Thyroid gland (tissue), 4 donors: ENCODE measurements at places on chromosomes 7 and 10. TPM values are rescaled to one million over a fixed set of nuclear protein-coding genes. Genes with fewer than 3 reads are reported as not detected.

- DNase-seq, result no peak
These were observed 46.5 kb downstream of the DLD start for GRCh38 chr7:107937531-107937930.

GRCh38 chr10:132387764-132388210 lies 9.2 kb upstream of the PWWP2B start:
- peak; percentile 67 for DNase-seq

DNA sequence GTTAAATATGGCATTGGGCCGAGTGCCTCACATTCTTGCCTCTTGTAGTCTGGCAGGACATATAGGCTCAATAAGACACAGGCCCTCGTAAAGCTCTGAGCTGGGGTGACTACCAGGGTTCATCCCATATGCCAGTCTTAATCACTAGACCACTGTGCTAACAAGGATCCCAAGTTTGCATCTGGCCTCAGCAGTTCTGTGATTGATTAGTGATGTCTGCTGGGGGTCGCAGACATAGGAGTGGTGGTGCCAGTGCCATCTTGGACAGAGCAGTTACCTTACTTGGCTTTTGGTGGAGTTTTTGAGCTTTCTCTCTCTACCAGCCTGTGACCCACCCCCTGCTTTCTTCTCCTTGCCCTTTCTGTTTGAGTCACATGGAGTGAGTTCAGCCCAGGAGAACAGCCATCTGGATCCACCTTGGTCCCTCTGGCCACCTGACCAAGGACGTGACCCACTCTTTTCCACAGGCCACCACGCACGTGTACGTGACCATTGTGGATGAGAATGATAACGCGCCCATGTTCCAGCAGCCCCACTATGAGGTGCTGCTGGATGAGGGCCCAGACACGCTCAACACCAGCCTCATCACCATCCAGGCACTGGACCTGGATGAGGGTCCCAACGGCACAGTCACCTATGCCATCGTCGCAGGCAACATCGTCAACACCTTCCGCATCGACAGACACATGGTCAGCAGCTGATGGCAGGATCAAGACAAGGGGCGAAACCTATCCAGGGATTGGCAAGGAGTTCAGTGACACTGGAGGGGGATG lies 4.1 kb upstream of the VSIR start:
- no peak for DNase-seq

DNA sequence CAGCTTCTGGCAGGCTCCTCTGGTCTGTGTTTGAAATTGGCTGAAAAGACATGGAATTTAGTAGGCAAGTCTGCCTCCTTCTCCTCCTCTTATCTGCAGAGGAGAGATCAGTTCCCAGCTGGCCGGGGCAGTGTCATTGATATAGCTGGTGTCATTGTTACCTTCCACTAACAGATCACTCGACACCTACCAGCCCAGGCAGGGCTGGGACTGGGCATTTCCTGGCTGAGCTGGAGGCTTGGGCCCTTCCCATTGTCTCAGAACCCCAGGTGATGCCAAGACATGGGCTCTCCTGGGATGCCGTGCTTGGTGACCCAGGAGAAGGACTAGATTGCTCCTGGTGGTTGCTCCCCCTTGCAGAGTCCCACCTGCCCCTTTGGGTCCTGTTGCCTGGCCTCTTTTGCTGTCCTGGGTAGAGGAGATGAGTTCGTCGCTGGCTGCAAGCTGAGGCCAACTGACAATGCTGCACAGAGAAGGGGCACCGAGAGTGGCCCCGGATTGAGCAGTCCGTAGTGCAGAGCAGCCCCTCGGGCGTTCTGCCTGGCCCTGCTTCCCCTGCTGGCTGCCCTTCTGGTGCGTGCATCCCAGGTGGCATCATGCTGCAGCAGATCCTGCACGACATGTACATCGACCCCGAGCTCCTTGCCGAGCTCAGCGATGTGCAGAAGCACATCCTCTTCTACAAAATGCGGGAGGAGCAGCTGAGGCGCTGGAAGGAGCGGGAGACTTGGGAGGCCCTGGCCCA lies at the start of gene SH2D4B:
Gene SH2D4B (plus strand): TSS at position 167 of the 745 bp plus-strand sequence. CDS start 430 bp downstream, at position 597.
- no peak for DNase-seq

- no peak for DNase-seq
These were observed 48.5 kb upstream of the BHLHA15 start for GRCh38 chr7:98162758-98163157.

The CYP17A1 gene
- 4.0 TPM for total RNA-seq

The PTPRZ1 gene
- 0.11 TPM for total RNA-seq

The DENND11 gene
- total RNA-seq, result 57.5 TPM

The ELMO1 gene
- 401 TPM for total RNA-seq
